ENCODE measurements at places on chromosomes 6 and 20.

DNA sequence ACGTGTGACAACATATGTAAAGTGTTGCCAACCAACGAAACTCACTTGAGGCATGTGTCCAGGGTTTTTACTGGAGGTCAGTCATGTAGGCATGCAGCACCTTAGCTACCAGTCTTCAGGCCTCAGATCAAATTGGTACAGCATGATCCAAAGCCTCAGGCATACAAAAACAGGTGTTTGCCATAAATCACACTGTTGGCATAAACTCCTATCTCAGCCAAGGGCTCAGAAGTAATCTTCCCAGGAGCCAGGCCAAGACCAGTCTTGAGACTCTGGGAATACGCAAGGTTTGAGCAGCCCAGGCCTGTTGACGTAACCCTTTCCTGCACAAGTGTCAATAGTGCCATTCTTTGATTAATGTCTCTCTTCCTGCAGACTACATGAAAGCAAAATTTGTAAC is 163.5 kb downstream of the PRL start:
- no peak for DNase-seq

DNA sequence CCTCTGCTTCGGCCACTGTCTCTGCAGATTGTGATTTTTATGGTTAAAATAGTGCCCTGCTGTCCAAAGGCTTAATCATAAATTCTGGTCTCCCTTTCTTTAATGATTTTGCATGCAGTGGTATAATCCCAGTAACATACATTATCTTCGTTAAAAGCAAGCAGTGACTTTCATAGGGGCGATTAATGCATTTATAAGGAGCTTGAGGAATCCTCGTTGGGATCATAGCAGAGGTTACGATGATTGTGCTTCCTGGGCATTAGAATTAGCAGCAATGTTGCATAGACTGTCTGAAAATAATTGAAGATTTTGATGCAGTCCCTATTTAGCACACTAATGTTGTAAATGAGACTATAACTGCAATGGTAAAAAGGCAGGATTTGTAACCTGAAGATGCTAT is 181.3 kb downstream of the PRL start:
- no peak for DNase-seq

DNA sequence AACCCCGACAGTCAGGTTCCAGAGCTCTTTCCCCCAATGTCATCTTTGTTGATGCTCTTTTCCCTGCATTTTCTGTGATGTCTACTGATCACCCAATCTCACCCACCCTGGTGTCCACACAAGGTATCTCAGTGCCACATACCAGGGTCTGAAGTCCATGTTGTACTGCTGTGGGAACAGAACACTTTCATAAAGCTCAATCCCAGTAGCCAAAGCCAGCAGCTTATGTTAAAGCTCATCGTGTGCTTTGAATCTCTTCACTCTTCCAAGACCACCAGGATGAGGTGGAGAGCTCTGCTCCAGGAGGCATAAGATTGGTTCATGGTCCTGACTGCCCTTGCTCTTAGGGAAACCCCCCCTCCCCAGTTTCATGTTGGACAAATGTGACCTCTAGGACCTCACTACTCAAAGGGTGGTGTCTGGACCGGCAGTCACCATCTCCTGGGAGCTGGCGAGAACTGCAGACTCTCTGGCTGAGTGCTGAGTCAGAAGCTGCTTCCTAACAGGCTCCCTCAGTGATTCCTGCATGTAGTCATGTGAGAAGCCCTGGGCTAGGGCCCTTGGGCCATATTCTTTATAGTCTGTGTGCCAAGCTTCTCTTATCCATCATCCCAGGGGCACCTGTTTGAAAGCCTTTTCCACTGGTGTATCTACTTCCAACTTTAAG is 13.4 kb upstream of the CPNE5 start:
- no peak for DNase-seq

- DNase-seq: no peak
Measured at GRCh38 chr6:143743301-143744166, 65.8 kb downstream of the PHACTR2 start.

DNA sequence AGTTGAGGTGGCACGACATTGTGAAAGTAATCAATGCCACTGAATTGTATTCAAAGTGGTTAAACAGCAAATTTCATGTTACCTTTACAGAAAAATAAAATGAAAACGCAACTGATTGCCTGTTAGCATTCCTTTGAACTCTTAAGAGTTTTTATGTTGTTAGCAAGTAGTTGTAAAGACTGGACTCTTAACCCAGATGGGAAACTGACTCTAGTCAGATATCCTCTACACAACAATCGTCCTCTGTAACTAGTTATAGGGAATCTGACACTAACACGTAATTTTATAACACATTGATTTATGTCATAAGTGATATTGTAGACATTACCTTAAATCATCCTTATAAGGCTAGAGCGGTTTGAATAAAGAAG is 3.0 kb upstream of the FBXO9 start:
- no peak for DNase-seq

DNA sequence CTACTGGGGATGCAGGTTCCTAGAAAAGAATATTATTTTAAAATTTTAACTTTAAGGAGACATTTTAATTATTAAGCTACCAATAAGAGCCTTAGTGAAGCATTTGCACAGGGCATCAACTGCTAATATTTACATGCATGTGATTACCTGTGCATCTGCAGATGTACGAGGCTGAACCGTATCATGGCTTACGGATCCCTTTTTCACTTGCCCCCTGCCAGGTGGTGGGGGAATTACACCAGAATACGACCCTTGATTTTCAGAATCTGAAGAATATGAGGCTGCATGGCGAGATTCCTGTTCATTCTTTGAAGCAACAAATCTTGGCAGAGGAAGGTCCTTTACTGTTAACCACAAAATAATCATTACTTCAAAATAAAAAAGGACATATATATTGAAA is 42.7 kb downstream of the REPS1 start:
- DNase-seq: no peak

DNA sequence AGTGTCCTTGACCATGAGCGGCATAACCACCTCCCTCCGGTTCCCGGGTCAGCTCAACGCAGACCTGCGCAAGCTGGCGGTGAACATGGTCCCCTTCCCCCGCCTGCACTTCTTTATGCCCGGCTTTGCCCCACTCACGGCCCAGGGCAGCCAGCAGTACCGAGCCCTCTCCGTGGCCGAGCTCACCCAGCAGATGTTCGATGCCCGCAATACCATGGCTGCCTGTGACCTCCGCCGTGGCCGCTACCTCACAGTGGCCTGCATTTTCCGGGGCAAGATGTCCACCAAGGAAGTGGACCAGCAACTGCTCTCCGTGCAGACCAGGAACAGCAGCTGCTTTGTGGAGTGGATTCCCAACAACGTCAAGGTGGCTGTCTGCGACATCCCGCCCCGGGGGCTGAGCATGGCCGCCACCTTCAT is 4.9 kb downstream of the TUBB1 start:
- DNase-seq: no peak

DNA sequence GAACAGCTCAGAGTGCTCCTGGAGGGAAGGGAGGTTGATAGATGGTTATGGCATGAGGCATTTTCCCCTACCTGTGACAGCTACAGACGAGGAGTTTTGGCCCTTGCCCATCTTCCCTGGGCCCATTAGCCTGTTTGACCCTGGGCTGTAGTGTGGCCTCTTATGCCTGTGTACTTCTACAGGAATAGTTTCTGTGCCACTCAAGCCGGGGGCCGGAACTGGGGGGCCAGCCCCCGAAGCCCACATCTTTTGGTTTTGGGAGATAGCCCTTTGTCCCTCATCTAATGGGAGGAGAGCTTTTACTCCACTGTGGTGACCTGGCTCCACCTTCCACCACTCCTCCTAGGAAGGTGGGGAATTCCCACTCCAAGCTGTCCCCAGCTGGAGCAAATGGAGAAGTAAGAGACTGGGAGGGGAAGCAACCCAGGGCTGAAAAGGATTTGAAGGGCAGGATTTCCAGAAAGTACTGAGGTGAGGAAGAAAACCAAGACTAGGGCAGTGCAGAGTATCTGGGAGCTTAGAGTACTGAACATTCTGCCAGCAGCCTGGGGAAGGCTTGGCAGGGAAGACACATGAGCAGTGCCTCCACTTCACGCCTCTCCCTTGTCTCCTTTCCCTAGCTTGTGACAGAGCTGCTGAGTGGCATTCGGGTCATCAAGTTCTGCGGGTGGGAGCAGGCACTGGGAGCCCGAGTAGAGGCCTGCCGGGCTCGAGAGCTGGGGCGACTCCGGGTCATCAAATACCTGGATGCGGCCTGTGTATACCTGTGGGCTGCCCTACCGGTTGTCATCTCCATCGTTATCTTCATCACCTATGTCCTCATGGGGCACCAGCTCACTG is 6.9 kb downstream of the ABCC10 start:
- no peak for DNase-seq

GRCh38 chr20:33810259-33810658 is 889 bp upstream of the CHMP4B start:
- no peak for DNase-seq

GRCh38 chr6:43746071-43746470 is 23.9 kb upstream of the VEGFA start:
- DNase-seq: no peak

- no peak for DNase-seq
Measured at GRCh38 chr6:166614171-166614583, 12.9 kb downstream of the RPS6KA2 start.

GRCh38 chr6:167479301-167479700 is 154.4 kb downstream of the TTLL2 start:
- DNase-seq: no peak

DNA sequence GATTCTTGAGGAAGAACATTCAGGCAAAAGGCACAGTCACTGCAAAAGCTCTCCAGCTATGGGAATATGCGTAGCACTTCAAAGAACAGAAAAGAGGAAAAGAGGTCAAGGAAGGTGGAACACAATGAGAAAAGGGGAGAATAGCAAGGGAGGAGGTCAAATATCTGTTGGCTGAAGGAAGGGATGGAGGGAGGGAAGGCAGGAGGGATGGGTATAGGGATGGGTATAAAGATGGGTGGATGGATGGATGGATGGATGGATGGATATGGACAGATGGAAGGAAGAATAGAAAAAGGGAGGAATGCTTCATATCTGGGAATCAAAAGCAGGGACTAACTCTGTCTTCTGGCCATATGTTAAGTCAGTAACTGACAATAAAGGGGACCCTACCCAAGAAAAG is 164.2 kb upstream of the TOP1 start:
- DNase-seq: no peak

- DNase-seq: no peak
Measured at GRCh38 chr20:7853493-7853892, 86.8 kb downstream of the HAO1 start.

DNA sequence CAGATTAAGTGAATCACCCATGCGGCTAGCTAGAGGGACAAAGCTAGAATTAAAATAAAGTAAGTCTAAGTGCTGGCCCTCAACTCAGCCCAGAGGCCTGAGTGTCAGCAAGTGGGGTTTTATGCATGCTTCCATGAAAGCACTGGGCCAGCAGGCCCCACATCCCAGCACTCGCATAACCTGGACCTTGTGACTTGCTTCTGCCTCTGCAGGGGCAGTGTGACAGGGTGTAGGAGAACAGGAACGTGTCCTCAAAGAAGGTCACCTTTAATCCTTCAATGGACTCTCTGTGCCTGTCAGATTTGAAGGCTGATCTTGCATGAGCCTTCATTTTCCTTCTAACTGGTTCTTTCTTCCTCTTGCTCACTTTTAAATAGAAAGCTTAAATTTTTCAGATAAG is 183.4 kb downstream of the ALDH8A1 start:
- no peak for DNase-seq

DNA sequence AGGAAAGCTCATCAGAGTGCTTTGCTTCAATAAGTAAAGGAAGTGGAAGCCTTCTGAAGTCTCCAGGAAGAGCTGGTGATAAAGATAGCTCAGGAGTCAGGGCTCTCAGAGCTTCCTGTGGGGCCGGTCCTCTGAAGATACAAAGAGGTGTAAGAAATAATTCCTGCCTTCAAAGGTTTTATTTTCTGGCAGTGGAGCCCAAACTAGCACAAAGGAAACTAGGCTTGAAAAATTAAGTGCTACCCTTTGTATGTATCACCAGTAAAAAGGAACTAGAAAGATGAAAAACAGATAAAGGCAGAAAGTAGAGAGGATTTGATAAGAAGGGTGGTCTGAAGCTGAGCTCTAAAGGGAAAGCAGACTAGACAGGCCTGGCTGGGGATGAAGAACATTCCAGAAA is 204.1 kb upstream of the SASH1 start:
- DNase-seq: no peak

GRCh38 chr20:44480097-44480496 is 4.4 kb downstream of the TTPAL start:
- DNase-seq: no peak

- no peak for DNase-seq
Measured at GRCh38 chr20:47730744-47731143, 54.5 kb downstream of the SULF2 start.

DNA sequence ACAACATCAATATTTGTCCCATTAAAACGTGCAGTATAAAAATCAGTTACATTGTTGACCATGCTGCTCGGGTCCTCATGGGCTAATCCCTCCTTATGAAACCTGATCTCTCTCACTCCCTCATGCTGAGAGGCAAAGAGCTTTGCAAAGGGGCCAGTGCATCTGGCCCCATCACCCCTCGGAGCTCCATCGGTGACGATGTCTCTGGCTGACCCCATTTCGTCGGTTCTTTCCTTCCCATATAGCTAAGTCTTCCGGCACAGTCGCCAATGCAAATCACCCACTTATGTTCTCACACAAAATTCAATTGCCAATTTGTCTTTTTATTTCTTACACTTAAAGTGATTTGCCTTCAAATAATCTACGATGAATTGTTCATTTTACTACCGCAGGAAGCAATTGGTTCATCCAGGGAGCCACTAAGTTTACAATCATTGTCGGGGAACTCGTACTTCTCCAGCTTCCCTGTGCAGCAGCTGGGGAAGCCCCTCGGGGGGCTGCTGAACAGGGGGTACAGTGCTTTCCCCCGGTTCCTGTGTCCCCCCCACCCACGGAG is 199.8 kb upstream of the CDH4 start:
- no peak for DNase-seq

DNA sequence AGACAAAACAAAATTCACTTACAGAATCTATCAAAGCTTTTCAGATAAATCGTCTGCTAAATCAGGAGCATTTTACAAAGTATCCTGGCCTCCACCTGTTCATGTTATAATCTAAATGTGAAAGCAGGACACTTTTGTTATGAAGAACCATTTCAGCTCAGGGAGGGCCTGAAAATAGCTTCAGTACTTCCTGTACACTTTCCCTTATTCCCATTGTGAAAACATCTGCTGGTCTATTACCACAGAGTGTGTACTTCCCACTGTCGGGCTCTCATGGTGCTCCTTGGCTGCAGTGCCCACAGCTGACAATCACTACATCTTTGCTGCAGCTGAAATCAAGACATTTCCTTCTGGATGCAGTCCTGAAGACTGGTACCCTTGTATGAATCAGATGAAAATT is 128.1 kb downstream of the OPRM1 start:
- no peak for DNase-seq

DNA sequence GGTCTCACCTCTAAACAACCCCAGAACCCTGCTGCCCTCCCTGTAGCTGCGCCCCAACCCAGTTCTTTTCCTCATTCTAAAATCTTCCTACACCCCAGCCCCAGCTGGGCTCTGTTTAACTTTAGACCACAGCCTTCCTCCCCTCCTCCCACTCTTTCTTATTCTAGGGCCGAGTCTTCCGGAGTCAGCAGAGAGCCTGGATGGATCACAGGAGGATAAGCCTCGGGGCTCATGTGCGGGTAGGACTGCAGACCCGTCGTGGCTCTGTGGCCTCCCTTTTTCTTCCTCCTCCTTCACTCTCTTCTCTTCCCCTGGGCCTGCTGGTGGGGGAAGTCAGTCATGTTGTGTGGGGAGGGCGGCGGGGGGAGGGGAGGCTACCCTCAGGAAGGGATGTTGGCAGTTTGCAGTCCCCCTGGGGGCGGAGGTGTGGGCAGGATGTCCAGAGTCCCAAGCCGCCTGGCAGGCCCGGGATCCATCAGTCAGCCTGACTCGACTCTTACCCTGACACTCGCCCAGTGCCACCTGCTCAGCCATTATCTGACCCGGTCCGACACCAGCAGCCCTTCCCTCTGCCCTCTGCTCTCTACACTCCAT is 8.1 kb downstream of the CAPN11 start:
- DNase-seq: no peak
